ENCODE measurements at places on chromosomes 1 and 21.

GRCh38 chr1:67532452-67533216 lies 102.4 kb upstream of the SERBP1 start:
- DNase-seq: no peak

GRCh38 chr1:156748670-156749418 lies 2.6 kb downstream of the HDGF start:
- DNase-seq: no peak

GRCh38 chr1:231982871-231983587 lies 356.4 kb downstream of the DISC1 start:
- no peak for DNase-seq

GRCh38 chr1:47711848-47712492 lies 274.1 kb downstream of the FOXD2 start:
- no peak for DNase-seq

DNA sequence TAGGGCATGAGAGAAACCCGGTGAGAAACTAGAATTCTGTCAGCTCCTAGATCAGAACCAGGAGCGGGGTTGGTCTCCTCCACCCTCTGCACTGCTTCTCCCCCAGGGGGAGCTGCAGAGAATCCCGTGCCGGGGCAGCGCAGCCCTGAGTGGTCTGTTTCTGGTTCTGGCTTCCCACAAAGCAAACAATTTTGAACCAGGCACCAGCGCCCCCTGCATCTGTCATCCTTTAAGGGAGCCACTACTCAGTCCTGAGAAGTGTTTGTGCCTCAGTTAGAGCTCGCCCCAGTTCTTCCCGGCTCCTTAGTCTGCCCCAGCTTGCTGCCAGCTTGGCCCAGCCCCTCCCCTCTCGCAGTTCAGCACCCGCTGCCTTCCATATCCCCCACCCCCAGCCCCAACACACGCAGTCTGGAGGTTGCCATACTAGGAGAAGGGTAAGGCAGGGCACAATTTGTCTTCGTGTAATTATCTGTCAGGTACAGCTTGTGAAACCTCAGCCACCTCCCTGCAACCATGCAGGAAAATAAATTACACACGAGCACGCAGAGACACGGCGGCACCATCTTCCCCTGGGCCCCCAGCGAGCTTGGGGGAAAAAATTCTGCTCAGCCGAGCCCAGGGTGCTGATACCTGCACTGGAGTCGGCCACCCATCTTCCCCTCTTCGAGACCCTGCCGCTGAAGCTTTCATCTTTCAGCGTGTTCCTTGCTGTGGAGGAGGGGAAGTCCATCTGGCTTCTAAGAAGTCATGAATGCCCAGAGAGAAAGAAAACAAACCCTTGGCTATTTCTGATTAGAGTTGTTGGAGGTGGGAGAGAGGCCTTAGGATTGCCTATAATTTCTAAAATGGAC lies 62.6 kb upstream of the CD1D start:
- DNase-seq: no peak

GRCh38 chr1:160606611-160607010 lies 27.3 kb upstream of the CD84 start:
- DNase-seq: no peak

GRCh38 chr1:67630438-67631045 lies 54.5 kb upstream of the GADD45A start:
- no peak for DNase-seq

- DNase-seq: no peak
Measured at GRCh38 chr1:12475530-12475934, 142.5 kb downstream of the DHRS3 start.

GRCh38 chr1:79293611-79294010 lies 287.1 kb upstream of the ADGRL4 start:
- DNase-seq: no peak

DNA sequence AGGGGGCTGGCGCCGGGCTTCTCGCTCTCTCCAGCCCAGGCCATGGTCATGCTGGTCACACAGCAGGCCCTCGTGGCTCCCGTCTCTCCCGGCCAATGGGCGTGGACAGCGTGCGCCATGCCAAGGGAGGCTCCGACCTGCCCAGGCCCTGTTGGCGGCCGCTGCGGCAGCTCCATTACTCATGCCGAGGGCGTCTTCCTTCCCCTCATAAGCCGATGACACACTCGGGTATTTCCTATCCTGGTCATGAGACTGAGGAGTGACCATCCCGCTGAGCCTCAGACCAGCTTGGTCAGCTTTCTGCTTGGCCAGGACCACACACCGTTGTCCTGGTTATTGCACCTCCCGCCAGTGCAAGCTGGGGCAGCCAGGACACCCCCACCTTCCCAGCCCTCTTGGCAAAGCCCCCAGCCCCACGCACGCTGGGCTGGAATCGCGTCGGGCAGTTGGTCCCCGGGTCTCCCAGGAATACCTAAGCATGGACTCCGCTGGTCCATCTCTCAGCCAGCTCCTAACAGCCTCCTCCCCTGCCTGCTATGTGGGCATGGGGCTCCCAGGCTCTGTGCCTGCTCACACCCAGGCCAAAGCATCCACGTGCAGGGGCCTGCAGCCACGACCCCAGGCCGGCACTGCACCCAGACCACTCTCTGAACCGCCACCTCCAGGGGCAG lies 49.8 kb downstream of the ARHGEF16 start:
- DNase-seq: no peak

DNA sequence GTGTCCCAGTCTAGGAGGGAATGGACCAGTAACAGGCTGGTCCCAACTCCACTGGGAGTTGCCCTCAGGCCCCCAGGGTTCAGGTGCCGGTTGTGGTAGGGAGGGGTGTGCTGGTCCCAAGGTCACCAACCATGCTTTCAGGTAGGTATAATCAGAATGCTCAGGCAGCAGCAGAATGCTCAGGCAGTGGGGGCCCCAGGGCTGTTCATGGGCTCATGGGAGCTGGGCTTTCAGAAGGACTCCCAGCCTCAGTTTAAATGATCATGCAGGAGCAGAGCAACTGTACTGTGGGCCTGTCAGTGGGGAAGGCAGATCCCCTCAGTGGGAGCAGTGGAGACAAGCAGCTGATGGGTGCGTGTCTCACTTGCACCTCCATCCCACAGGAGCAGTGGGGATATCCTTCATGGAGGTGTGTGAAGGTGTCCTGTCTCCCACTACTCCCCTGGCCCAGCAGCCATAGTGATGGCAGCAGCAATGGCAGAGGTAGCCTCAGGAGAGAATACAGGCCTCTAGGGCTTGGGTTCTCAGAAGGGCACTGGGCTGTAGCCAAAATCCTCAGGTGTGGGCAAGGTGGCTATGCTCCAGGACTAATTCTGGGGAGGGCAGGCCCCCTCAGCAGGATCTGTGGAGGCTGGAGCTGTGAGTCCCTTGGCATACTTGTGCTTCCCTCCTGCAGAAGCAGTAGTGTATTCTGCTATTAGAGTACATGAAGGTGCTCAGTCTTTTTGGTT lies 917.3 kb upstream of the B3GALT2 start:
- DNase-seq: no peak

- DNase-seq: no peak
Measured at GRCh38 chr1:184822267-184822666, 67.6 kb upstream of the EDEM3 start.
